ENCODE measurements at places on chromosomes 5 and 9. TPM values are rescaled to one million over a fixed set of nuclear protein-coding genes. Genes with fewer than 3 reads are reported as not detected.

Gene FAT2
- not detected for total RNA-seq

Gene ZDHHC11B
- not detected for total RNA-seq

Gene CDH9
- not detected for total RNA-seq

Gene C1QTNF2
- 0.71 TPM for total RNA-seq

Gene TPRN
- 14.7 TPM for total RNA-seq

Gene CATSPER3
- under 0.01 TPM for total RNA-seq

Gene PCDHGB4
- 4.6 TPM for total RNA-seq

Gene SPINK7
- total RNA-seq, result not detected

Gene SLC6A3
- total RNA-seq, result not detected
